ENCODE measurements at places on chromosomes 7 and 10.

GRCh38 chr10:49747303-49747646 lies 14.8 kb downstream of the OGDHL start:
- DNase-seq: no peak

GRCh38 chr7:150377635-150378034 lies 1.5 kb upstream of the ZNF775 start:
- no peak for DNase-seq

DNA sequence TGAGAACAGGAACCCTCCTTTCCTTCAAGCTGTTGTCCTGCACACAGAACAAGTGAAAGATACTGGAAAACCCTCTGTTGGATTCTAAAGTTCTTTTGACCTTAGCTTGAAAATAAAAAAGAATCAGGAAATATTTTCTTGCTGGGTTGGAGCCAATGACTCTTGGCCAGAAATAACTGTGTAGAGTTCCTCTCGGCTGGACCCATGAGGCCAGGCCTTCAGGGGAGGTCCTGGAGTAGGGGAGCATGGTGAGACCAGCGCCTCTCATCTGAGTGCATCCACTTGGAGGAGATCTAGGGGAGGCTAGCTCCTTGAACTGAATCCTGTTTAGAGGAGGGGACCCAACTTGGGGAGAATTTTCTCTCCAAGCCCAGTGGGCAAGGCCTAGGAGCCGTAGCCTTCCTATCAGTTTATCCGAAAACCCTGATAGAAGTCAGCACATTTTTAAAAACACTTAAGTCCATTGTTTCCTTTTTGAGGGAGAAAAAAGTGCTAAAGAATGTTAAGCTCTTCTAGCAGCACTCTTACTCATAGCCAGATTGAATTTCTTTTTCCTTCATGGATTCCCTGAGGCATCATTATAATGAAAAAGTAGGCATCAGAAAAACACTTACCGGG lies 635.7 kb upstream of the ANKRD30A start:
- no peak for DNase-seq

DNA sequence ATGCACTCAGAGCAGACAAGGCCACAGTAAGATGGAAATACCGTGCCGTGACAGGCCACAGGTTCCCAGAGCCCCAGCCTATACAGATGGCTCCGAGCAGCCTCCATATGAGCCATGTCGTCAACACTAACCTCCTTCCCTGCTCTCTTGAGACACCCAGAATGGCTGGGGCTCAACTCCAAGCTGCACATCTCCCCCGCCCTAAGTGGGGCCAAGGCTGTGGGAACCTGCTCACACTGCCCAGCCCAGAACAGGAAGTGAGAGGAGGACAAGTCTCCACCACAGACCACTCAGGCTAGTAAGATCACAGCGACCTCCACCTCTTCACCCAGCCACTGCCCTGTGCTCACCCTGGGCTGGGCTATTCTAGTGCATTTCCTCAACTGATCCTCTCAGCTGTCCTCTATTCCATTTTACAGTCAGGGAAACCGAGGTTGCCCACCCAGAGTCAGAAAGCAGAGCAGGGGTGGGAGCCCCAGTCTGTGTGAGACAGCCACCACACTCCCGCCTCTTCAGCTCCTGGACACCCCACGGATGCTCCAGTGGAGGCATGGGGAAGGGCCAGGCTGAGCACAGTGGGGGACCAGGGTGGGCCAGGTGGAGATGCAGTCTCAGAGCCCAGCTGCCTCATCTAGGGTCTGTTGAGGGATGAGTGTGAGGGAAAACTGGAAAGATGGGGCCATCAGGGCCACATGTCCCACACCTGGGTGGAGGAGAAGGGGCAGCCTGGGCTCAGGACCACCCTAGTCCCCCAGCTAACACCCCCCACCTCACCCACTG lies 11.6 kb downstream of the GRID1 start:
- no peak for DNase-seq

DNA sequence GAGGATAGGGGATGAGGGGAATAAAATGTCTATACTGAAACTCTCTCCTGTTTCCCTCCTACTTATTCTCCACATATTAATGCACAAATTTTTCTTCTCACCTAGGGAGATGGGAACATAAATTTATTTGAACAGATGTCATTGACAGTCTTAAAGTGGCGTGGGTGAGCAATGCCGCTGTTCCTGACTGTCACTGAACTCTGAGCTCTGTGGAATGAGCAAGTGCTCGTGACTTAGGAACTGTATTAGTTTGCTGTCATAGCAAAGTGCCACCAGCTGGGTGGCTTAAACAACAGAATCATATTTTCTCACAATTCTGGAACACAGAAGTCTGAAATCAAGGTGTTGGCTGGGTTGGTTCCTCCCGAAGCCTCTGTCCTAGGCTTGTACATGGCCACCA lies 29.1 kb downstream of the INPP5F start:
- DNase-seq: no peak

DNA sequence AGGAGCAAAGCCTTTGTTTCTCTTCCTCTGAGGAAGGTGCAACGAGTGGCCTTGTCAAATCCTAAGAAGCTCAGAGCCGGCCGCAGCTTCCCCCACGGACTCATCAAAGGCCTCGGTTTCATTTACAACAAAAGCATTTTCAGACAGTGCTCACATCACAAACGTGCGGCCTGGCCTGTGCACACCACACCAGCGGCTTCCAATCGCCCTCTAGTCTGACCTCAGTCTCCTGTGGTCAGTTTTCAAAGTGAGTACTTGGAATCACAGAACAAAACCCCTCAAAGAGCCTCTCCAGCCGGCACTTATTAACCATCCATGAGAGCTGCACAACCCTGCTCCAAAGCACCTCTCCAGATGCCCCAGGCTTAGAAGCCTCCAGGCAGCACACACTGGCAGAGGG lies 3.3 kb downstream of the RADIL start:
- no peak for DNase-seq

- DNase-seq: no peak
These were observed 27.3 kb upstream of the AFAP1L2 start for GRCh38 chr10:114431414-114432135.

GRCh38 chr7:111568419-111568818 lies 6.1 kb upstream of the IMMP2L start:
- DNase-seq: no peak

DNA sequence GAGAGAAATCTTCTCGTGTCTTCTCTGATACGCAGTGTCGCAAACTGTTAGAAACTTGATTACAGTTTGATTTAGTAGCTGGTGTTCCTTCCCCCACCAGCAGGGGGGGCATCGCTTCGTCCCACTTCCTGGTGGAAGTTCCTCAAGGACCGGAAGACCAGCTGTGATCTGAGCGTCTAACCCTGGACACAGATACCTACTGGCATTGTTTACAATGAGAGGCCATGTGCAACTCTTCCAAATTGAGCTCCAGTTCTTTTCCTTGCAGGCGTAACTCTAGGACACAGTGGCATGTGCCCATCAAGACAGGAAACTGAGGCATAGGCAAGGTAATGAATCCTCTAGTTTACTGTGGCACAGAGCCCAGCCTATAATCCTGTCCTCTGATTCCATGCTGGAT lies 219.0 kb downstream of the CCDC3 start:
- no peak for DNase-seq

All from stimulated activated CD4-positive, alpha-beta T cell treated with anti-CD3 and anti-CD28 coated beads, TNF-alpha, amount 100 ng/mL, for 1 hour (primary cell).